ENCODE measurements at places on chromosomes 3 and 15.

- no peak for DNase-seq
Observed at GRCh38 chr3:158733656-158734055, 1.4 kb upstream of the RARRES1 start.

DNA sequence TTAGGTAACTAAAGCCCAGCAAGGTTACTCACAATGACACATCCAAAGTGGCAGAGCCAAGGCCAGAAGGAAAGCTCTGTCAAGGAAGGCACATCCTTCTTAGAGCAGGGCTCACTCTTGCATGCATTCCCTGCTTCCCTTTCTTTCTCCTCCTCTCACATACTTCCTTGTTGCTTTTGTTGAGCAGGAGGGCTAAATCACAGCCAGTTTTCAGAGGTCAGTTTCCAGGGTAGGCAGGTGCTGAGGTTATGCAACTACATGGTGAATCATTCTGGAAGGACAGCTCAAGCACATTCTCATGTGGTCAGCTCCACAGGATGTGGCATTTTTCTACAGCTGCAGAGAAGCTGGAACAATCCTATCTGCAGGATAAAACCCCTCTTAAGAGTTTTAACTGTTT is 275.6 kb downstream of the ZNF621 start:
- no peak for DNase-seq

GRCh38 chr15:91627473-91628278 is 225.8 kb upstream of the SLCO3A1 start:
- peak; percentile 79 for DNase-seq

DNA sequence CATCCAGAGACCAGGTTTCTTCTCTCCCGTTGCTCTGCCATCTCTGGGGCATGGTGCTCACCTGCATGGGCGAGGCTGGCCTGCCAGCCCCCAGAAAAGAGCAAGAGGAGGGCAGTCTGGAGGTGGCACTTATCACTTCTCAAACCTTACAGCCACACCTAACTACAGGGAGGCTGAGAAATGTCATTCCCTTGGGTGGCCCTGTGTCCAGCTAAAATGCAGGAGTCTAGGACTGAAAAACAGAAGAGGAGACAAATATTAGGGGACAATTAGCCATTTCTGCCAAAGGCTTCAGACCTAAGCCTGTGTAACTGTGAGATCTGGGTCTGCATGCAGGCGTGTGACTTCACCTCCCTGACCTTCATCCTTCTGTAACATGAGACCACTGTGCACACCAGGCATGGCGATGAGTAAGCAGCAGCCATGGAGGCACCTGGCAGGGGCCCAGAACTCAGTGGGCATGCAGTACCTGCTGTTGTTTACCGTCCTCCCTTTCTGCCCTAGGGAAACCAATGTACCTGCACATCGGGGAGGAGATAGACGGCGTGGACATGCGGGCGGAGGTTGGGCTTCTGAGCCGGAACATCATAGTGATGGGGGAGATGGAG is 83.4 kb downstream of the MESD start:
- DNase-seq: no peak

DNA sequence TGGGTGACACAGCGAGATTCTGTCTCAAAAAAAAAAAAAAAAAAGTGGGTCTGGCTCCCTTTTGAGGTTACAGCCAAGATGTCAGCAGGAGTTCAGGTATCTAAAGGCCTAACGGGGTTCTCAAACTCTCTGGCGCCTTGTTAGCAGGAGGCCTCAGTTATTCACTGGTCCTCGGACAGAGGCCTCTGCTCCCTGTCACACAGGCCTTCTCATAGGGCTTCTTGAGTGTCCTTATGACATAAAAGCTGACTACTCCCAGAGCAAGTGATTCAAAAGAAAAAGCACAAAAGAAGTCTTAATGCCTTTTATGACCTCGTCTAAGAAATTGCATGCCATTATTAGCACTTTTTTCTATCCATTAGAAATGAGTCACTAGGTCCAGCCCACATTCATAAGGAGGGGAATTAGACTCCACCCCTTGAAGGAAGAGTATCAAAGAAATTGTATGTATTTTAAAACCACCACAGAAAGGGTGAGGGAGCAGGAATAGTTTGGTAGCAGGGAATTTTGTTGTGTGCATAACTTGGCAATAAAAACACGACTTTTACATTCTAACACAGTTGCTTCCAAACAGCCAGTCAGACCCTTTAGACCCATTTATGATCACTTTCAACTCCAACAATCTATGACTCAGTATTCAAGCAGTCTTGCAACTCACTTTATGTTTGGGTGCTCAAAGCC is 90.3 kb downstream of the MEX3B start:
- no peak for DNase-seq

- peak; percentile 21 for DNase-seq
Observed at GRCh38 chr15:45157974-45158373, 28.2 kb downstream of the DUOX1 start.

DNA sequence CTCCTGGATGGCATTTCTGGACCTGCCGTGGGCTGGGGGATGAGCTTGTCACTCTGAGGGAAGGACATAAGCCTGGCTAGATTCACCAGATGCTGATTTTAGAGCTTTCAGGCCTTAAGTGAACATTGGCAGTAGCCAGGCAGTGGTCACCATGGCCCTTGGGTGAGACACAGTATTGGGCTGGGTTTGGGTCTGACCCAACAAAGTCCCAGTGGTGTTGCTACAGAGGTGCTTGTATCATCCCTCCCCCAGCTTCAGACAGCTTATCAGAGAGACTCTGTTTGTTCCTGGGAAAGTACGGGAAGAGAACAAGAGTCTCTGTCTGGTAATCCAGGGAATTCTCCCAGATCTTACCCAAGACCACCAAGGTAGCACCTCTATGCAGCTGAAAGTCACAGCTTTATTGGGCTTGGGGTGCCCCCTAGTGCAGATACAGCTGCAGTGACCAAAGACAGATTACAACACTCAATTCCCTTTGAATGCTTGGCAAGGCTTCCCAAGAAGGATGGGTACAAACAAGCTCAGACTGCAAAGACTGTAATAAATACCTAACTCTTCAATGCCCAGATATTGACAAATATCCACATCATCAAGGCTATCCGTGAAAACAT is 9.8 kb upstream of the RUVBL1 start:
- DNase-seq: no peak

GRCh38 chr3:14434498-14435151 is 32.2 kb downstream of the SLC6A6 start:
- DNase-seq: peak; percentile 59

DNA sequence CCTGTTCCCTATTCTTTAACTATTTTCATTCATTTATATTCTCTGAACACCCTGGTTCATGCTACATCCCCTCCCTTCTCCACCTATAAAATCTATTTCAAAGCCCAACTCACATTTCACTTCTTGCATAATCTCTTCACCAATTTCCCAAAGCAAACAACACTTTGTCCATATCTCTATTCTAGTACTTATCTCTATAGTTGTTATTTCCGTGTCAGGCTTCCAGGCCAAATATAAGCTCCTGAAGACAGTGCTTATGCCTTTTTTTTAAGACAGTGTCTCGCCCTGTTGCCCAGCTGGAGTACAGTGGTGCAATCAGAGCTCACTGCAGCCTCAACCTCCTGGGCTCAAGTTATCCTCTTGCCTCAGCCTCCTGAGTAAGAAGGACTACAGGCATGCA is 43.6 kb downstream of the DNAH12 start:
- DNase-seq: no peak

DNA sequence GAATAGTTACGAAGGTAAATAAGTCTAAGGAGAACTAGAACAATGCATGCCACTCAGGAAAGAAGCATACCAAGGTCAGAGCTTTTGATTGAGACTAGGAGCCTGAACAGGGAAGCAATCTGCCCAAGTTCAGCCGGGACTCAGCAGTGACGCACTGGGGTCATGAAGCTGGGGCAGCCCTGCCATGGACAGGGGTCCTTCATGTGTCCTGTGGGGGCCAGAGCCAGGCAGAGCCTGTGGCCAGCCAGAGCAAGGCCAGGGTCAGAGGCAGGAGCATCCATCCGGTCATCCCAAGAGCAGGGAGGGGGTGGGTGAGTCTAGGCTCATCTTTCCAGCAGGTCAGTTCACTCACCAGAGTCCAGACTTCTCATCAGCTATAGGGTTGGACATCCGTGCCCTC is 47.9 kb downstream of the FGD5 start:
- no peak for DNase-seq

- no peak for DNase-seq
Observed at GRCh38 chr3:50255251-50255615, 13.7 kb upstream of the SEMA3B start.

DNA sequence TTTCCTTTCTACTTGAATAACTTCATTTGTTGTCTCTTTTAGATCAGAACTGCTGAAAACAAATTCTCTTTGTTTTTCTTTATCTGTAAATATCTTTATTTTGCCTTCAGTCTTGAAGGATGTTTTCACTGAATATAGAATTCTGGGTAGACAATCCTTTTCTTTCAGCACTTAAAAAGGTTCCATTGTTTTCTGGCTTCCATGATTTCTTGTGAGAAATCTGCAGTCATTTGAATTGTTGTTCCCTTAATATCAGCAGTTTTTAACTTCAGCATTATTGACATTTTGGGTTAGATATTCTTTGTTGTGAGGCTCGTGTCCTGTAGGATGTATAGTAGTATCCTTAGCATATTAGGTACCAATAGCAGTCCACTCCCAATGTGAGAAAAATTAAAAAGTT is 65.8 kb downstream of the SV2B start:
- no peak for DNase-seq

DNA sequence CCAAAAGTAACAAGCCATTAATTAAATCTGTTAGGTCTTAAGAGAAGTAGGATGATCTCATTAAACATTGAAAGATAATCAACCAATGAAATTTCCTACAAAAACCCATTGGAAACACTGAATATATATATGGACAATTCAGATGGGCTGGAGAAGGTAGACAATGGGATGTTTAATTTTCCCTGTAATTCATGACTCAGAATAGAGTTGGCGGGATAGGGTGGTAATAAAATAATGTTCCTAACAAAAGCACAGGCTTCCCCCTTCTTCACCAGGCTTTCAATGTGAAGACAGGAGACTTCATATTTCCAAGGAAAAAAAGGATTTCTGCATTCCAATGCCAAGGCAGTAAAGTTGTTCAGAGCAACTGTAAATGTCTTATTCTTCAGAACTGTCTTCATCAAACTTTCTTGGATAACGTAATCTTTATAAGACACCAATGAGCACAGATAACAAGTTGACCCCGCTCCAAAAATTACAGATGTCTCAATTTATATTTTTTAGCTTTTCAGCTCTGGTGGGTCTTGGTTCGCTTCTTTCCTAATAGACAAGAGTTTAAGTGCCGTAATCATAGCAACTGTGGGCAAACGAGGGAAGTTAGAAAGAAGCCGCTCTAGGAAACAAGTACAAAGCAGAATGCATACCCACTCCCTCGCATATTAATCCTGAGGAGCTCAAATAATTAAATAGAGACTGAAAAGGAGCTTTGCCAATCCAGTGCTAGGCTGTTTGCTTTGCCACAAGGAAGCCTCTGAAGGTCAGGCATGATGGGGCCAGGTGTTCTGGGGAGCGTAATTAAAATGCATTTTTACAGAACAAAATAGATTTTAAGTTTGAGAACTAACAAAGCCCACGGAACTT is 377.0 kb downstream of the FOXP1 start:
- DNase-seq: no peak

DNA sequence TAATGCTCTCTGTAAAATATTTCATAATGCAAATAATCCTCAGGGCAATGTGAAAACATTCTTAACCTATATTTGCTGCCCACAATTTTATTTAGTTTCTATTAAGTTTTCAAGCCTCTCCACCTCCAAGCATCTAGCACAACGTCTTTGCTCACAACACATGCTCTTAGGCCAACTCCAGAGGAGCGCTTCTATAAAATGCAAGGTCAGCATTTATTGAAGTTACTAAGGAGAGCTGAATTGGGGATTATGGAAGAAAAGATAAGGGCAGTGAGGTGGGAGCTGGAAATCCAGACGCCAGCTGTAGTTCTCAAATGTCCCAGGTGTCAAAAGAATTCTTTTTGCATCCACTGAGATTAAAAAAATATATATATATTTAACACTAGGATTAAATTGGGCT is 996 bp downstream of the RABL3 start:
- no peak for DNase-seq

GRCh38 chr3:106740116-106740515 is 637.1 kb upstream of the CCDC54 start:
- DNase-seq: no peak

DNA sequence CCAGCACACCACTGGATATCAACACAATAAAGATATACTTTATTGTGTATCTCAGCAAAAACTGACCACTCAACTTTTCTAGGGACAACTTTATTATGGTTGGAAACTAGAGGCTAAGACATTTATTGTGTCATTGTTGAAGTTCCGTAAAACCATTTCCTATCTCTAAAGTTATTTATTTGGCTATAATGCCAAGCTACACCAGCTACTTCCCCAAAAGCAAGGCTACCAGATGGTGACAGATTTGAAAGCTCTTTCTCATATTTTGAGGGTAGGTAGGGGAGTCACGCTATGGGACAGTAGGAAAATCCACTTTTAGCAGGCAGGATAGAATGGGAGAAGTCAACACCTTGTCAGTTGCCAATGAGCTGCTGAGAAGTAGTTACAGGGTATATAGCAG is 834.6 kb upstream of the CFAP20DC start:
- DNase-seq: no peak

DNA sequence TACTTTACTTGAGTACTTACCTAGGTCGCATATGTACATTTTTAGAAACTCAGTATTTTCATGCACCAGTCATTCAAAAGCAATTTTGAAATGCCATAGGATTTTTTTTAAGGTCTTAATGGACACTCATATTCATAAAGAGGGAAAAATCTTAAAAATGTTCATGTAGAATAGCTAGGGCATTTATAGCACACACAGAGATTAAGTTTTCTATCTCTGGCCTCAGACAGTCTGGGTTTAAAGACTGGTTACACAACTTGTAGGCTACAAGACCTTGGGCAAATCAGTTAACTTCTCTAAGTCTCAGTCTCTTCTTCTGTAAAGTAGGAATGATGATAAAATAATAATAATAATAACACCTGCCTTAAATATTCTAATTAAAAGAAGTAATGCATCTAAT is 48.5 kb upstream of the UBP1 start:
- no peak for DNase-seq
